Vagina (tissue), 2 donors: ENCODE measurements at places on chromosomes 3 and 15. TPM values are rescaled to one million over a fixed set of nuclear protein-coding genes. Genes with fewer than 3 reads are reported as not detected.

The ZNF80 gene
- total RNA-seq = 0.74 TPM

The WDR93 gene
- not detected for total RNA-seq

The PARL gene
- 36.6 TPM for total RNA-seq

DNA sequence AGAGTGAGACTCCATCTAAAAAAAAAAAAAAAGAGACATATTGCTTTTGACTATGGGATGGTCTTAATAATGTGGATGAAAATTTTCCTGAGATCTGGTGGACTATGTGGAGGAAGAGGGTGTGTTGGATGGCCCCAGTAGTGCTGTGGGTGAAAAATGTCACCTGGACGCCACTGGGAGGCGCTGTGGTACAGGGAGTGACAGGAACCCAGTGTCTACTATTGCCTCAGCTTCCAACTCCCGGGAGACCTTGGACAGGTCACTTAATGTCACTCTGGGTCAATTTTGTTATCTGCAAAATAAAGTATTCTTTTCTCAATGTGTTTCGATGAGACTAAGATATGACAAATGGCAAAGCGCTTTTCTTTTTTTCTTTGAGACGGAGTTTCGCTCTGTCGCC is 27.7 kb upstream of the DCP1A start:
- no peak for DNase-seq

DNA sequence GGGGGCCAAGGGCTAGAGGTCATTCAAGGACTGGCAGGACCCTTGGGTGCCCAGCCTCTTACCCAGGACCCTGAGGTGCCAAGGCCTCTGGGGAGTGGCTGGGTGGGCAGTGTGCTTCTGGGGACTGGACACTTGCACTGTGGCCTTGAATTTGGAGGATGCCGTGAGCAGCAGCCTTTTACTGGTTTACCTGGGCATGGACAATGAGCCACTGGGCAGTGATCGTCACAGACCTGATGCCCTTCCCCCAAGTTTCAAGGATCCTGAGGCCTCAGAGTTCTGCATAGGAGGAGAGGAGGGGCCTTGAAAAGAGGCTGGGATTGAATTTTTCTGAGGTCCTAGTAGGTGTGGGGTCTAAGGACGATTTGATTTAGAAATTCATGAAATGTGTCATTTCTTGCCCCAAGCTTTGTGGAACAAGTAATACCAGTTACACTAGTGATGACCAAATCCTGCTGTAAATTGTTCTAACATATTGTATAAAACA is 146.1 kb upstream of the TPM1 start:
- DNase-seq = no peak

DNA sequence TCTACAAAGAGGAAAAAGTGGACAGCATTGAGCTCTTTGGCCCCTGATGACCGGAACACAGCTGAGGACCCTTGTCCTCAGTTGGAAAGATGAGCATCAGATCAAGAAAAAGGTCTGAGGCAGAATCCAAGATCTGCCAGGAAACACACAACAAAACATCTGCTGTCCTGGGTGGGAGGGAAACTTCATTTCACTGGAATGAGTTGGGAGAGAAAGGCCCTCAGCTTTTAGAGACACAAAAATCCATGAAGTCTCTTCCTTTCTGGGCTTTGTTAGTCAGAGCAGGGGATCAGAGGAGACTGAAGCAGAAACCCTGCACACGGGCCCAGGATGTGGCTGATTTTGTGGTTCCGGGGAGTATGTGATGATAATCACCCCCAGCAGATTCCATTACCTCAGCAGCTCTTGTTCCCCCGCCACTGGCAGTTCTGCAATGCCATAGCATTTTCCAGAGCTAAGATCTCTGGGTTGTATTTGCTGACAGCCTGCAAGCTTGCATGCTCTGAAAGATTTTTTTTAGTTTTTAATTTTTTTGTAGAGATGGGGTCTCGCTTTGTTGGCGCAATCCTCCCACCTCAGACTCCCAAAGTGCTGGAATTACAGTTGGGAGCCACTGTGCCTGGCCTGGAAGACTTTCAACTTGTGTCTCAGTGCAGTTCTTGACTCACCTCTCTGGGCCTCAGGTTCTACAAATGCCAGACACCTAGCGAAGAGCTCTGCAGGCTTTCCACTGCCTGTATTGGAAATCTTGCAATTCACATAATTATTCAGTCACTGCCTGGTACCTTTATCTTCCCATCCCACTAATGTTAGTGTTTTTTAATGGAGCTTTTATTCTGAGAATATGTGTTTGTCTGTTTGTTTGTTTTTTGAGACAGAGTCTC is 5.8 kb upstream of the TATDN2 start:
- no peak for DNase-seq

- DNase-seq = peak; percentile 78
Measured at GRCh38 chr15:101049282-101049681, 130.1 kb downstream of the LRRK1 start.

- no peak for DNase-seq
Measured at GRCh38 chr3:25907081-25907480, 117.2 kb downstream of the OXSM start.

- DNase-seq = no peak
Measured at GRCh38 chr3:63740116-63740515, 79.0 kb upstream of the C3orf49 start.

- DNase-seq = no peak
Measured at GRCh38 chr15:41128174-41128902, 12.3 kb upstream of the INO80 start.

DNA sequence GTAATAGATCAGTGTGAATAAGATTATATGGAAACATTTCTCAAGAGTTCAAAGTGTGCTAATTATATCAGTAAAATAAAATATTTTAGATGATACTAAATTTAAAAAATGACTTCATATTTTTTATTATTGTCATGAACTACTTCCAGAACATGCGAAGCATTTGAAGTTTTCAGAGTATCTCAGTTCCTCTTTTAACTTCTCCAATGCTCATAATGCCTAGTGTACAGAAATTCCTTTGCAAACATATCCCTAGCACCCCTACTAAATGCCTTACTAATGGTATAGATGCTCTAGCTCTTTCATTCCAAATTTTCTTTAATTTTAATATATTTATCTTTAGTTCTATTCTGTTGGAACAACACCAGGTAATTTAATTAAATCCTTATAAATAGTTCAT is 580.4 kb downstream of the CADM2 start:
- DNase-seq = no peak

GRCh38 chr15:40992825-40993224 is 39.6 kb downstream of the CHAC1 start:
- DNase-seq = no peak

DNA sequence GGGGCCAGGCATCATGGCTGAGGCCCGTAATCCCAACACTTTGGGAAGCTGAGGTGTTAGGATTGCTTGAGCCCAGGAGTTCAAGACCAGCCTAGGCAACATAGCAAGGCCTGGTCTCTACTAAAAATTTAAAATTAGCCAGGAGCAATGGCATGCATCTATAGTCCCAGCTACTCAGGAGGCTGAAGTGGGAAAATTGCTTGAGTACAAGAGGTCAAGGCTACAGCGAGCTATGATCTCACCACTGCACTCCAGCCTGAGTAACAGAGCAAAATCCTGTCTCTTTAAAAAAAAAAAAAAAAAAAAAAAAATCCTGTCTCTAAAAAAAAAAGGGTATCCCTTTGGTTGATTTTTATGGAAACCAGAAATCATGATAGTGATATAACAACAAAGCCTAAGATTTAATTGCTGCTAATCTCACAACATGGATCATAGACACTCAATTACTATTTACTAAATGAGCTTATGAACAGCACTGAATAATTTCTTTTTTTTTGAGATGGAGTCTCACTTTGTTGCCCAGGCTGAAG is 12.1 kb downstream of the PCLAF start:
- DNase-seq = no peak

DNA sequence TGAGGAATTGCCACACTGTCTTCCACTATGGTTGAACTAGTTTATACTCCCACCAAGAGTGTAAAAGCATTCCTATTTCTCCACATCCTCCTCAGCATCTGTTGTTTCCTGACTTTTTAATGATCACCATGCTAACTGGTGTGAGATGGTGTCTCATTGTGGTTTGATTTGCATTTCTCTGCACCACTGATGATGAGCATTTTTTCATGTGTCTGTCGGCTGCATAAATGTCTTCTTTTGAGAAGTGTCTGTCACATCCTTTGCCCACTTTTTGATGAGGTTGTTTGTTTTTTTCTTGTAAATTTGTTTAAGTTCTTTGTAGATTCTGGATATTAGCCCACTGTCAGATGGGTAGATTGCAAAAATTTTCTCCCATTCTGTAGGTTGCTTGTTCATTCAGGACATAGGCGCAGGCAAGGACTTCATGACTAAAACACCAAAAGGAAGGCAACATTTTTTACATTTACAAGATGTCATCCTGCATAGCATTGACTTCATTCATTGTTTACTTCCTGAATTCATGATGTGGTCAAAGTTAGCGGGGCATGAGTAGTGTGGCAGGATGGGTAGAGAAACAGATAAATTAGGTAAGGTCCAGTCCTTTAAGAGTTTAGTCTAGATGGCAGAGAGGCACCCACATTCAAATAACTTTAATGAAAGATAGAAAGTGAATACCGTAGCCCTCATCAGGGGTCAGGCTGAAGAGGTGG is 45.1 kb upstream of the LPP start:
- no peak for DNase-seq

GRCh38 chr3:100503448-100503847 is 11.0 kb downstream of the TMEM45A start:
- no peak for DNase-seq

DNA sequence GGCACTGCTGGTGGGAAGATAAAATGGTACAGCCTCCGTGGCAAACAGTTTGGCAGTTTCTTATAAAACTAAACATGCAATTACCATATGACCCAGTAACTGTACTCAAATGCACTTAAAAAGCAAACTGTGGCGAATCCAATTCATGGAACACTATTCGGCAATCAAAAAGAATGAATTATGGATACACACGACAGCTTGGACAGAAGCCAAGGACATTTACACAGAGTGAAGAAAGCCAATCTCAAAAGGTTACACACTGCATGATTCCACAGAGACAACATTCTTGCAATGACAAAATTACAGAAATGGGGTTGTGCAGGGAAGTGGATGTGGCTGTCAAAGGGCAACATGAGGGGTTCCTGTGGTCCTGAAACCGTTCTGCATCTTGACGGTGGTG is 122.1 kb upstream of the IQSEC1 start:
- no peak for DNase-seq
